ENCODE measurements at places on chromosomes 11 and 22.

DNA sequence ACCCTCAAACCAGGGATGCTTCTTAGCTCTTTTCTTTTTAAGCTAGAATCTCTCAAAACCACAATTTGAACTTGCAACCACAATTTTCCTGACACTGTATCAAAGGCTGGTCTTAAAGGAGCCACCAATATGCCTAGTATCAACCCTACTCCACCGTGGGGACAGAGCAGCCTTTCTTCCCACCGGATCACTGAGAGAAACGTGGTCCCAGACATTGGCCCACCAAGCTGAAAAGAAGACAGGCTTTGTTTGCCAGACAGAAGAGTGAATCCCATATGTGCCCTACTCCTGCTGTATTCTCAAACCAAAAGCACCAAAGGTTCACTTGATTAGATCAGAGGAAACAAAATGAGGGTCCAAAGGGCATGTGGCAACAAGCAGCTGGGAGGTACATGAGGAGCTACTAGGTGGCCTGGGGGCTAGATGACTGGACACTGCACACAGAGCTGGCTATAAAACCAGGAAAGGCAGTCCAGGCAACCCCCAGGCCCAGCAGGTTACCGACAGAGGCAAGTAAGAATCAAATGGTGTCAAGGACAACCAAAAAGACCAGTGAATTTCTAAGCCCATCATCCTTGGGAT, 3.6 kb upstream of the VWCE start:
- DNase-seq = no peak

- no peak for DNase-seq
These were observed 1.3 kb upstream of the PARVG start for GRCh38 chr22:44179196-44179988.

DNA sequence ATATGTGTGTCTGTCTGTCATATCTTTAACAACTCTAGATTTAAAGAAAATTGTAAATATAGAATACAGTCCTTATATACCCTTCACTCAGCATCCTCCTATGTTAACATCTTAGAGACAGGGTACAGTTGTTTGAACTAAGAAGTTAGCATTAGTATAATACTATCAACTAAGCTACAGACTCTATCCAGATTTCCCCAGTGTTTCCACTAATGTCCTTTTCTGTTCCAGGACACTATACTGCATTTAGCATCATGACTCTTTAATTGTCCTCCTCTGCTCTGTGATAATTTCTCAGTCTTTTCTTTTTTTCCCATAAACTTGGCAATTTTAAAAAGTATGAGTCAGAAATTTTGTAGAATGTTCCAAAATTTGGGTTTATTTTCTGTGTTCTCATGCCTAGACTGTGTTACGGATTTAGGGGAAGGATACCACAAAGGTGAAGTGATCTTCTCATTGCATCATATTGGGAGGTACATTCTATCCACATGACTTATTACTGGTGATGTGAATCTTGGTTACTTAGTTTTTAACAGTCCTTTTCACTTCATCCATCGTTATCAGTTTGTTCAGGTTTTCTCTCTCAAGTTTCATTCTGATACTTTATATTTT, 168.4 kb downstream of the SBF2 start:
- no peak for DNase-seq

- no peak for DNase-seq
These were observed 3.1 kb upstream of the SLC35C1 start for GRCh38 chr11:45801723-45802315.

GRCh38 chr11:13053255-13053917, 44.3 kb downstream of the RASSF10 start:
- no peak for DNase-seq

DNA sequence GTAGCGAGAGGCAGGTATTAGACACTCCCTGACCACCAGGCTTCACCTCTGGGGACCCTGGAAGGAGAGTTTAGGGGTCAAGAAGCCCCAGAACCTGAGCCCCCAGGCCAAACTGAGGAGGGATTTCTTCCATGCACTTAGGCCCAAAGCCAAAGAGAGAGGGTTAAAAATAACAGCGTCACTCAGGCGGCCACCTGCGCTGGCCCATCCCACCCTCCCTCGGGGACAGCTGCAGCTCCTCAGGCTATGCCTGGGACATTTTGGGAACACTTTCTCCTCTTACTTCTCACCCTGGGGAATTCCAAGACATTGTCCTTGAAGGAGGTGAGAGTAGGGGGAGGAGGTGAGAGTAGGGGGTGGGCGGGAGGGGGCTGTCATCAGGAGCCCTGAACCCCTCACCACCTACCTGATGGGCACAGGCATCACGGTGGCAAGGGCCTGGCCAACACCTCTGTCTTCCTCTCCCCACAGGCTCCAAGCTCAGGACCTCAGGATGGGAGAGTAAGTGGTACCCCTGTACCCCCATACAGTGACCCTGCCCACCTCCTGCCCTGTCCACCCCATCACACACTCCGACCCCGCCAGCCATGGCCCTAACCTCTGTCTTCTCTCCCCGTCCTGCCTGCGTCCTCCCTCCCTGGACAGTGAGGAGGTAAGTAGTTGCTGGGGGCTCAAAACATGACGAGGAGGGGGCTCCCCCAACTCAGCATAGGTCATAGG, 583 bp downstream of the TNNI2 start:
- no peak for DNase-seq

GRCh38 chr11:13364388-13364787, 86.8 kb downstream of the BMAL1 start:
- DNase-seq = no peak

DNA sequence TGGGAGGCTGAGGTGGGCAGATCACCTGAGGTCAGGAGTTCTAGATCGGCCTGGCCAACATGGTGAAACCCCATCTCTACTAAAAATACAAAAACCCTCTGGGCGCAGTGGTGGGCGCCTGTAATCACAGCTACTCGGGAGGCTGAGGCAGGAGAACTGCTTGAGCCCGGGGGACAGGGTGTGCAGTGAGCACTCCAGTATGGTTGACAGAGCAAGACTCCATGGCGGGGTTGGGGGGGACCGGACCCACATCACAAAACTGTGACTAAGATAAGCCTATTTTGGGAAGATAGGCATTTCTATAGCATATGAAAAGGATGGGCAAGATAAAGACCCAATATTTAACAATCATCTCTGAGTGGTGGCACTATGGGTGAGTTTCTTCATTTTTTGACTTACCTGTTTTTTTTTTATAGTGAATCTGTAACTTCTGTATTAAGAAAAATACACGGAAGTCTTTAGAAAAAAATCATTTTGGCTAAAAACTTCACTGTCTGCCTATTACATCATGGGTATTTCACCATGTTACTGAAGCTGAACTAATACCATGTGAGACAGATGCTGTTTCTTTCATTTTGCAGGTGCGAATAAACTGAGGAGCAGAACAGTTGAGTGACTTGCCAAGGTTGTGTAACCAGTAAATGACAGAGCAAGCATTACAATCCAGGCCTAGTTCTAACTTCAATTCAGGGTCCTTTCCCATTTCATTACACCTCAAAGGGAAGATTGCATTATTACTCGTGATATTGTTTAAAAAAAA, 2.5 kb downstream of the CELF1 start:
- no peak for DNase-seq

GRCh38 chr11:72607496-72607895, 66.7 kb downstream of the PDE2A start:
- no peak for DNase-seq

DNA sequence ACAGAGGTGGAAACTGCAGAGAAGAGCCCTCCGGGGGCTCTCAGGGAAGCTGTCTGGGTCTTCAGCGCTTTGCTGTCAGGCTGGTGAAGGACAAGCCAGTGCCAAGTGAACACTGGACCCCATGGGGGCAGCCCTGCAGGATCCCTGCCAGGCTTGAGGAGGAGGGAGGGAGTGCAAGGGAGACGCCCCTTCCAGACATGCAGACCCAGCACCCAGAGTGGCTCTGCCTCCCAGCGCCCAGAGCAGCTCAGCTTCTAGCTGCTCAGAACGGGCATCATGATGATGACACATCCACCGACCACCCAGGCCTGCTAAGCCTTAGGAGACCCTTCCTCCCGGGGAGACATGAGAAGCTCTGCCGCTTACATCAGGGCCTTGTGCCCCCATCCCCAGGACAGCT, 39.7 kb downstream of the TBX1 start:
- no peak for DNase-seq

DNA sequence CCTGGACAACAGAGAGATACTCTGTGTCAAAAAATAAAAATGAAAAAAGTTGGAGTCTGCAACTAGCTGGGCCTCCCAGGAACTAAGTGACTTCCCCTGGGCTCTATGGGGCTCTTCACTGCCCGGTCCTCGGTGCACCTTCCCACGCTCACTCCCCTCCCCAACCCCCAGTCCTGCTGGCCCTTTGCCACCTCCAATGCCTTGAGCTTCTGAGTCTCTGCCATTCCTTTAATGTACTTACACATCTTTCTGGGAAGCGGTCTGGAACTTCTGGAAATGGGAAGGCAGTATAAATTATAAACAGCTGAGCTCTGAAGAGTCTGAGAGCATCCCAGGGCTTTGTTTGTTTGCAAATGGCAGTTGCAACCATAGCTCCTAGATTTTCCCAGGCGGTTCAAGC, 5.9 kb upstream of the BATF2 start:
- no peak for DNase-seq

GRCh38 chr11:122784325-122784955, 53.9 kb upstream of the CRTAM start:
- DNase-seq = no peak

DNA sequence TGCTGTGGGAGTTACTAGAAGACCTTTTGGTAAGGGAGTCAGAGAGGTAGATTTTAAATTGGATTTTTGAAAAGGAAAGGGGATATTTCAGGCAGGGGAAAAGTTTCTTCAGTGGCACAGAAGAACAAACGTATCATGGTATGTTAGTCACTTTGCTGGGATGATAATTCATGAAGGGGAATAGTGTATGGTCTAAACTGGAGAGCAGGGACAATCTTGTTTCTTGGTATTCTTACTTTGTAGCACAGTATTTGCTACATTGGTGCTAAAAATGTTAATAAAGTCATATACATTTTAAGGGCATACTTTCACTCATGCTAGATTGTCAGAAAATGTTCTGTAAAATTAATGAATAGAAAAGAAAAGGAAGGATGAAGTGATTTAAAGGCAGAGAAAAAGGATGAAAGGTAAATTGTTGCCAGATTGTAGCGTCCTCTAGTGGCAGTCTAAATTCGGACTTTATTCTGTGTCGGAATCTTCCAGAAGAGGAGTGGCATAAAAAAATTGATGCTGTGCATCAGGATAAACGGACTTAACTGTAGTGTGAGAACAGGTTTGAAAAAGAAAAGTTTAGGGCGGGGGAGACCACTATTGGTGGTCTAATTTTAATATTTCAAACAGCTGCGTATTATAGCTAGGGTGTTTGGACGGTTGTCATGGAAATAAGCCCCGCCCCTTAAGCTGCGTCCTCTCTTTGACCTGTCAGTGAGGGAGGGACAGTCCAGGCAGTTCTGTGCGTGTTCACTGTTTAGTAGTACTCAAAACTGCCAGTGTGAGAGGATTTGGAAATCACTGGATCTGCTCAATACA, at the start of gene BCO2:
Gene BCO2, plus strand, starts transcription at position 724 of the 810 bp plus-strand sequence. CDS start 90 bp downstream, outside the sequence.
- peak; percentile 10 for DNase-seq

DNA sequence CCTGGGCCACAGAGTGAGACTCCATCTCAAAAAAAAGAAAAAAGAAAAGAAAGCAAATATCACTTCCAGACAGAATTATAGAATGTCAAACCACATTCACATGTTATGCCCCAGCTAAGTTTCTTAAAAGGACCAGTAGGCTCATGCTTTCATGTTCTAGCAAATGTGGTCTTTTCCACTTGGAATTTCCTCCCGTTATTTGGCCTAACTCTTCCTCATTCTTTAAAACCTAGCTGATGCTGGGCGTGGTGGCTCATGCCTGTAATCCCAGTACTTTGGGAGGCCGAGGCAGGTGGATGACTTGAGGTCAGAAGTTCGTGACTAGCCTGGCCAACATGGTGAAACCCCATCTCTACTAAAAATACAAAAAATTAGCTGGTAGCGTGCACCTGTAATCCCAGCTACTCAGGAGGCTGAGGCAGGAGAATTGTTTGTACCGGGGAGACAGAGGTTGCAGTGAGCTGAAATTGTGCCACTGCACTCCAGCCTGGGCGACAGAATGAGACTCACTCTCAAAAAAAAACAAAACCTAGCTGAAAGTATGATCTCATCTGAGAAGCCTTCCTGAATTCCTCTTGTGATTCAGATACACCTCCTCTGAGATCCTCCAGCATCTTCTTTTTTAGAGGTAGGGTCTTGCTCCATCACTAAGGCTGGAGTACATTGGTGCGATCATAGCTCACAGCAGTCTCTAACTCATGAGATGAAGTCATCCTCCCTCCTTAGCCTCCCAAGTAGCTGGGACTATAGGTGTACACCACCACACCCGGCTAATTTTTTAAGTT, 50.4 kb downstream of the FCHSD2 start:
- DNase-seq = no peak

- DNase-seq = no peak
These were observed 4.2 kb downstream of the MRGPRF start for GRCh38 chr11:69008737-69009440.

- DNase-seq = no peak
These were observed 11.5 kb downstream of the RNH1 start for GRCh38 chr11:495537-495931.

- DNase-seq = no peak
These were observed 87.6 kb upstream of the PICALM start for GRCh38 chr11:86156397-86156955.

Data from activated CD8-positive, alpha-beta memory T cell treated with anti-CD3 and anti-CD28 coated beads for 1 hour (primary cell).